NCI-H82 (cell line): ENCODE measurements at places on chromosomes 6 and 20.

GRCh38 chr6:5782783-5783547 is 223.8 kb downstream of the NRN1 start:
- peak; percentile 67 for DNase-seq

DNA sequence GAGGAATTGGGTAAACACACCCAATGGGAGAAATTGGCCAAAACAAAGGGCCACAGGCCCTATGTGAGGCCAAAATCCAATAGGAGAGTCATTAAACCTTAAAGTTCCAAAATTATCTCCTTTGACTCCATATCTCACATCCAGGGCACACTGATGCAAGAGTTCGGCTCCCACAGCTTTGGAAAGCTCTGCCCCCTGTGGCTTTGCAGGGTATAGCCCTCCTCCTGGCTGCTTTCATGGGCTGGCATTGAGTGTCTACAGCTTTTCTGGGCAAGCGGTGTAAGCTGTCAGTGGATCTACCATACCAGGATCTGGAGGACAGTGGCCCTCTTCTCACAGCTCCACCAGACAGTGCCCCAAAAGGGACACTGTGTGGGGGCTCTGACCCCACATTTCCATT is 160.5 kb downstream of the ADGRG6 start:
- DNase-seq: no peak

- peak; percentile 83 for DNase-seq
Measured at GRCh38 chr6:110178626-110179405, 654 bp downstream of the WASF1 start.

DNA sequence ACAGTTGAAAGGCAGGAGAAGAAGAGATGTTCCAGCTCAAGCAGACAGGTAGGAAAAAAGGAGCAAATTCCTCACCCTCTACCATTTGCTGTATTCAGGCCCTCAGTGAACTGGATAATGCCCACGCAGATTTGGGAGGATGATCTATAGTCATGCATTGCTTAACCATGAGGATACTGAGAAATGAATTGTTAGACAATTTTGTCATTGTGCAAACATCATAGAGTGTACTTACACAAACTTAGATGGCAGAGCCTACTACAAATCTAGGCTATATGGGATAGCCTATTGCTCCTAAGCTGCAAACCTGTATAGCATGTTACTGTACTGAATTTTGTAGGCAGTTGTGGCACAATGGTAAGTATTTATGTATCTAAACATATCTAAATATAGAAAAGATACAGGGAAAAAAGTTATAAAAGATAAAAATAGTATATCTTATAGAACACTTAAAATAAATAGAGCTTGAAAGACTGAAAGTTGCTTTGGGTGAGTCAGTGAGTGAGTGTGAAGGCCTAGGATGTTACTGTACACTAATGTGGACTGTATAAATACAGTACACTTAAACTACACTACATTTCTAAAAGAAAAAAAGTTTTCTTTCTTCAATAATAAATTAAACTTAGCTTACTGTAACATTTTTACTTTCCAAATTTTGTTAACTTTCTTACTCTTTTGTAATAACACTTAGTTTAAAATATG is 672.3 kb downstream of the UTRN start:
- no peak for DNase-seq

DNA sequence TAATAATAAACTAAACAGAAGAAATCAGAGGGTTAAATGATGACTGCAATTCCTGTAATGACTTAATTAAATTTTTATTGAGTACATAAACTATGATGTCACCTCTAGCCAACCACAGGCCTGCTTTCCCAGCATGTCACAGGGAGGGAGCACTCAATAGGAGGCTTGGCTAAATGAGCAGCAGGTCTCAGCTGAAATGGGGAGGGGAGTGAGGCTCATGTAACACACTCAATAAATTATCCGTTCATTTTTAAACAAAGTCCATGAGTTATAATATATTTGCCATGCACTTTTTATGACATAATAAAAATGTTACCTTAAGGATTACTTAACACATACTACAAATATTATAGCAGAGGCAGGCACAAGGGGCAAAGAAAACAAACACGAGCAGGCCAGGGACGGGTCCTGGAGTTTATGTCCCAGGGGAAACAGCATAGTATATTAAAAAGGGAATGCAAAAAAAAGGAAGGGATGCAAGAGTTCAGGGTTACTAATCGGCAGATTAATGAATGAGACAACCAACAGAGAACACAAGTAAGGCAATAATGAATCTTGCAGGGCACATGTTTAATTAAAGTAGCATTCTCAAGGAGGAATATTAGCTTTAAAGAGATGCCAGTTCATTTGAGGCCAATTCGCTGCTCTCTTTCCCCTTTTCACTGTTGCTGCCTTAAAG is 27.1 kb upstream of the FAM83C start:
- DNase-seq: no peak

DNA sequence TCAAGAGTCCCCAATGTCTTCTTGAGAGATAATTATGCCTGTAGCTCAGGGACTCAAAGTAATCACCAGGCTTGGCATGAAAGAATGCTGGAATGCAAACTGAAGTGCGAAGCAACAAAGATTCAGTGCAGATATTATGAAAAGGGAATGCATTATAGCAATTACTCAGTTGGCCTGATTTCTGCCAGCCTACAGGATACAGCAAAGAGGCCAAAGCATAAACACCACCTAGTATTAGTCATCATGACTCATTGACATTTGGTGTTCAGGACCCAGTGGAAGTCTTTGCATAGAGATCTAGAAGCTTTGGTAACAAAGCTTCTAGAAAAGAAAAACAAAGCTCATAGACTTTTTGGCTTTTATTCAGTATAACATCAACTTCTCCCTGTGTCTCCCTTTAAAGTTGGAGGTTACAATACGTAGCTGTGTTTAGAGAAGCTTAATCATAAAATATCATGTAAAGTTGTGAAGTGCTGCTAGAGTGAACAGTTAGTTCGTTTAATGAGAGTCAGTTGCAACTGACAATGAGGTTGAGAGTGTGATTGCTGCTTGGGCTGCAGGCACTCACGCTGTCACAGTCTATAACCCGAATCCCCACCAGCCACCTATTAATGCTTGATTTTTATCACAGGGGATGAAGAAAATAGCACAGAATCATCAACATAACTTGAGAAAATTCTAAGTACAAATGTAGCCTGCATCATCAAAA is 932.7 kb downstream of the TFAP2A start:
- DNase-seq: no peak

- no peak for DNase-seq
Measured at GRCh38 chr6:158086054-158086503, 82.0 kb downstream of the SERAC1 start.
